GM23248 (cell line): ENCODE measurements at places on chromosomes 12 and 14.

DNA sequence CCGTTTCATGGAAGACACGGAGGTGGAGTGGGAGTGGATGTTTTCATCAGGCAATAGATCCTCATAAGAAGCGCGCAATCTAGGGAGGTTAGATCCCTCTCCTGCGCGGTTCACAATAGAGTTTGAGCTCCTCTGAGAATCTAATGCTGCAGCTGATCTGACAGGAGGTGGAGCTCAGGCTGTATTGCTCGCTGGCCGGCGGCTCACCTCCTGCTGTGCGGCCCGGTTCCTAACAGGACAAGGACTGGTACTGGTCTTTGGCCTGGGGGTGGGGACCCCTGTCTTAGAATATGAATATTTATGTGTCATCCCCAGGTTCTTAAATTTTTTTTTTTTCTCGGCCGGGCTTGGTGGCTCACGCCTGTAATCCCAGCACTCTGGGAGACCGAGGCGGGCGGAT lies 36.7 kb downstream of the PRICKLE1 start:
- DNase-seq = no peak

- no peak for DNase-seq
Measured at GRCh38 chr12:1848745-1849144, 28.4 kb downstream of the LRTM2 start.

DNA sequence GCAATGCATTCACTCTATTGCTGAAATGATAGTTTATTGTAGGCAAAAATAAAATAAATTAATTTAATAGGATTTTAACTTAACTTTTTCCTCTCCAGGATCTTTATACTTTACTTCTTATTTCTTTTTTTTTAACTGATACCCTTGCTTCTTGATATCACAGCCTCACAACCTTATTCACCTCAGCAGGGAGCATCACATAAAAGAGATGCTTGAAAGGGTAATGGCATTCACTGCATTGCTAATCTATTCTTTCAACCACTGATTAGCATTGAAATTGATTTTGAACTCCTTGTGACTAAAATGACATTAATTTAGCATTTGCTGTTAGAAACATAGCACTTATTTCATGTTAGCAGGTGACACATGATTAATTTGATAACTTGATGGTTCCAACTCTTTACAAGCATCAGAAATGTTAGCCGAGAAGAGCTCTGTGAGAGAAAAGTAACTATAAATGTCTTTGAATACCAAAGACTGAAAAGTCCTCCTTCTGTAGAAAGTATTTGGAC lies 689.5 kb upstream of the MGAT4C start:
- DNase-seq = no peak

- peak; percentile 65 for DNase-seq
Measured at GRCh38 chr12:20549108-20549719, 145.9 kb upstream of the SLCO1C1 start.

GRCh38 chr12:121009741-121010140 lies 6.5 kb downstream of the C12orf43 start:
- DNase-seq = peak; percentile 50

- peak; percentile 47 for DNase-seq
Measured at GRCh38 chr12:29309320-29309902, 71.6 kb downstream of the ERGIC2 start.

GRCh38 chr14:23727566-23728335 lies 91.6 kb downstream of the DHRS2 start:
- peak; percentile 75 for DNase-seq

- no peak for DNase-seq
Measured at GRCh38 chr12:128425666-128426331, 158.8 kb downstream of the TMEM132C start.

DNA sequence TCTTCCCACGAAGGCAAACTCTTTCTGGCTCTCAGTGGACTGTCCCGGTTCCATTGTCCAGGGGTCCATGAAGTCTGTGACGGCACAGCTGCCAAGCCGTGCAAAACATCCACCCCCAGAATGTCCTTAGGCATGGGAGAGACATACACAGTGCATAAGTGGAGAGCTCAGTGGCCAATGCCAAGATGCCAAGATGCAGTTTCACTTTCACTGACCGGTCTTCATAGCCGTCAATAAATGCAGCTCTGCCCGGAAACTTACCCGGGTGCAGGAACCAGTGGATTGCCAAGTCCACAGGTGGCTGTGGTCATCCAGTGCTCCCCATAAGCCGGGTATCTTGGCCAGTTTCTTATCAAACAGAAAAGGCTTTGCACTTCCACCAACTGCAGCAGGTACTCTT lies 162.3 kb downstream of the PTCSC3 start:
- no peak for DNase-seq

DNA sequence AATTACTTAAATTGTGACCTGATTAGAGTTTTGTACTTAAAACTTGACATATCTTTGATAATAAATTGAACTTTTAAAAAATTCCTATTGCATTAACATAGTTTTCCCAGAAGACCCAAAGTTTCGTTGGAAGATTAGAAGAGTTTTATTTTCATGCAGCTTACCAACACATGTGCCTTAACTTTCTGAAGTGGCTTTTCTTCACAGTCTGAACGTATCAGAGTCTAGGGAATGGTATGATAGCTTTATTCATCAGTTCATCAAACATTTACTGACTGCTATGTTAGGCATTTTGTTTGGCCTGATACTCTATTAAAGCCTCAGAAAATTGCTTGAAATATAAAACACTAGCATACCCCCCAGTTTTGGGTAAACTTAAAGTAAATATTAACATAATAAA lies 65.2 kb downstream of the MARK3 start:
- DNase-seq = peak; percentile 20

GRCh38 chr12:19154686-19155085 lies 25.2 kb downstream of the PLEKHA5 start:
- DNase-seq = peak; percentile 18

GRCh38 chr14:102523569-102524450 lies 14.2 kb upstream of the ANKRD9 start:
- no peak for DNase-seq

GRCh38 chr14:99731547-99732435 lies 47.7 kb downstream of the CYP46A1 start:
- no peak for DNase-seq

DNA sequence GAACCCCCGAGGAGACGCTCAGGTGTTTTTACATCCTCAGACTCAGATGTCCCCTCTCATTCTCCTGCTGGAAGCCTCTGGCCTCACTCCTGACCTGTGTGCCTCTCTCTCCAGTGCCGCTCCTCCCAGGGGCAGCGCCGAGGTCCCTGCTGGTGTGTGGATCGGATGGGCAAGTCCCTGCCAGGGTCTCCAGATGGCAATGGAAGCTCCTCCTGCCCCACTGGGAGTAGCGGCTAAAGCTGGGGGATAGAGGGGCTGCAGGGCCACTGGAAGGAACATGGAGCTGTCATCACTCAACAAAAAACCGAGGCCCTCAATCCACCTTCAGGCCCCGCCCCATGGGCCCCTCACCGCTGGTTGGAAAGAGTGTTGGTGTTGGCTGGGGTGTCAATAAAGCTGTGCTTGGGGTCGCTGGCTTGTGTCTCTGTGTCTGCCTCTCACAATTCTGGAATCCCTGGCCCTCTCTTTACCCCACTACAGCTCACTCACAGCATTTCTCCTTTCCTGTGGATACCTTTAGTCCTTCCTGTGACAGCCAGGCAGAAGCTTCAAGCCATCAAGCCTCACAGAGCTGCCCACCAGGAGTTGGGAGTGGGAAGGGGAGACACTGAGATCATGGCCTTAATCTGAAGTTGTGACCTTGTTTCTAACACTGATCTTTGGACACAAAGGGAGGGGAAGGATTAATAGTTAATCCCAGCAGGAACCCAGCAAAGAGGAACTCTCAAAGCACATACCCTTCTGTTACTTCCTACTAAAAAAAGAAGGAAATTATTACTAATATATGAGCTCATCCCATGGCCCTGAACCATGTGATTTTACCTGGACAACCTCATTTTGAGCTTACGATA lies 1.1 kb upstream of the SOAT2 start:
- DNase-seq = no peak
